ENCODE measurements at places on chromosomes 7 and 10. TPM values are rescaled to one million over a fixed set of nuclear protein-coding genes. Genes with fewer than 3 reads are reported as not detected.

DNA sequence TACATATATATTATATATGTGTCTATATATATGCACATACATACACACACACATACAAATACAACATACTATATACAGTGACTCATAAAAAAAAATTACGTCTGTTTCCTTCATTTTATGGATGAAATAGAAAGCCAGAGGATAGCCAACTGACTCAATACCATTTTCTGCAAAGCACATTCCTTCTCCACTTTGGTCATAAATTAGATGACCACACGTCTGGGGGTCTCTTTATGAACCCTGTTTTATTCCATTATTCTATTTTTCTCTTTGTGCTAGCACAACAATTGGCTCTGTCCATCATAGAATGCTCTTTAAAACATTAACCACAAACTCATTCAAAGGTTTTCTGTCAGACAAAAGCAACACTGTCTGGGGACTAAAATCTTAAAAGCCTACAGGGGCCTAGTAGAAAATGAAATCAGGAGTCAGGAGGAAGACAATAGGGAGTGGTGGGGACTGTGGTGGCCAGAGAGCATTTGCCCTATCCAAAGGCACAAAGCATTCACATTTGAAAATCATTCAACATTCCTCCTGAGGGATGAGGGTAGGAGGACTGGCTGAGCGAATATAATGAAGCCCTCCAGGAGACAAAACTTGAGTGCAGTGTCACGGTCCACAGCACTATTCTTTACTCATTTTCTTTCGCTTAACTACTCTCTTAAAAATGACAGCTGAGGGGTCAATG, 4.3 kb downstream of the CUBN start:
- H3K36me3 ChIP-seq, result no peaks in the 10 kb centered on the region
- no peak overlapping the region for H3K4me3 ChIP-seq
- H3K4me1 ChIP-seq, result no peaks in the 10 kb centered on the region
- peaks cover 9% of the 10 kb centered on the region for H3K27me3 ChIP-seq
- no peak for DNase-seq

DNA sequence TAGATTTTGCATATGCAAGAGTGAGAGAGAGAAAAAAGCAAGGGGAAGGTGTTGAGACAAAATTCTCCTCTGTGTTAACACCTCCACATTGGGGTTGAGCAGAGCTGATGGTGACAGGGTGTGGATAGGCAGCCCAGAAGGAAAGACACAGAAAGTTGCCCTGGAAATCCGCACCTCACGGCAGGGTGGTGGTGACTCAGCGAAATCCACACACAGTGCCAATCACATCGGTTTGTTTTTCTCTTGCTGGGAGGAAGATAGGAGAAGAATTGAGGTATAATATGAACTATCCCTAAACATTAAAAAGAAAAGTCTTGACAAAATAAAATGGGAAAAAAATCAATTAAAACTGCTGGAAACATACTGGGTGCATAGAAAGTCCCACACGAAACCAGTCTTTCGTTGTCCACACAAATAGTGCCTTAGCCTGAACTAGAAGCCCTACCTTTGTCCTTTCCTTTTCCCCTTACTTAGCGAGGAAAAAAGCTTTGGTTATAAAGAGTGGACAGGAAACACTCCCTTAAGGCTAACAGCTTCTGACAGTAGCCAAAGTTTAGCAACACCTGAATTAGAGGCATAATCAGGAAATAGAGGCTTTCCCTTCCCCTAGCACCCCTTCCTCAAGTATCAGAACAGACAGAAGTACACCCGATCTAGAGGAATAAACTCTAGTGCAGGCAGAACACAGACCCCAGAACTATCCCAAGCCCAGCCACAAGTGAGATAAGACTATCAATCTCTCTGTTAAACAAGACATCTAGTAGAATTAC, 39.2 kb upstream of the DNAJC1 start:
- H3K4me3 ChIP-seq, result no peak overlapping the region
- DNase-seq, result no peak
- H3K36me3 ChIP-seq, result no peaks in the 10 kb centered on the region

DNA sequence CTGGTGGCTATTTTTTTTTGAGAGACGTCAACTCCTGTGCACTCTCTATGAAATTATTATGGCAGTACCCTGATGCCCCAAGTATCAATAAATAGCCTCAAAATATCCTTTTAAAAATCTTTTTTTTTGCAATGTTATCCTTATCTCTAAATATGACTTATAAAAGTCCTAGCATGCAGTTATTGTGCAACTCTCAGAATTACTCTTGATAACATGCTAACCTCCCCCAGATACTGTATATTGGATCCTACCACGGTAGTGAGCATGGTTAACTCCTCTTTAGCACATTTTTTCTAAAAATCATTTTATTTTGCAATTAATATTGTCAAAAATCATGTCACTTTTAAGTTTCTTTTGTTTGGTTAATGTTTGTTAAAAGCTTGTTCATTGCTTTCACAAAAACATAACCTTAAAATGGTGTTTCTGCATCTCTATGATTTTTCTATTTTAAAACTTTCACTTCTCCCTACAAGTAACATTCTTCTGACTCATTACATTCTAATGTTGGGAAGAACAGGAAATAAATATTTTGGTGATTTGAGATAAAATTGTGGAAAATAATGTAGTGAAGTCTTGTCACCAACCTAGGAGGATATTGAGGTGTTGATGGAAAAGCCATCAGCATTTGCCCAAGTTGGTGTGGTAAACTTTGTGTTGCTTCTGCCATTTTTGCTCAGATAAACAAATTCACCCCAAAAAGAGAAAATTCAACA, 42.1 kb upstream of the ADRA2A start:
- no peak for DNase-seq
- H3K27me3 ChIP-seq, result no peaks in the 10 kb centered on the region
- H3K36me3 ChIP-seq, result peaks cover 13% of the 10 kb centered on the region

DNA sequence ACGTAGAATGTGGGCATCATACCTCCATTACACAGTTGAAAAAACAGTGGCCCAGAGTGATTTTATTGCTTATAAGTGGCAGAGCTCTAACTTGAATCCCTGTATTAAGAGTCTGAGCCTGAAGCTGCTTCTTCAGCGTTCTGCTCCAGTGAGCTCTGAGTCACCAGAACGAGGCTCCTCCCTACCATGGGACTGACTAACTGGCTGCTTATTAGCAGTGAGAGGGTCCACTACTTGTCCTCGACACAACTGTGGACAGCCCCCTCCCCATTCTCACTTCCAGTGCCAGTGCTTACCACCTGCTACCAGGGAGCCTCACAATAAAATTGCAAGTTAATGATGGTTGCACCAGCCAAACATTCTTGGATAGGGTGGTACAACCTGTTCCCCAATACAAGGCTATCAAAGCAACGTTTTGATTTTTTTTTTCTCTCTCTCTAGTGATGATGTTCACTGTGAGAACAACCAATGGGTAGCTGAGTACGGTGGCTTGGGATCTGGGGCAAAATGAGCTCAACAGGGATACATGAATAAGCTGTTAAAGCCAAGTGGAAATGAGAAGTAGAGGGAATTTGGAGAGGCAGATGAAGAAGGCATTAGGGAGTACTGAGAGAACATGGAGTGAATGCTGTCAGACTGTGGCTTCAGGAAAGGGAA, 2.7 kb upstream of the NRG3 start:
- H3K36me3 ChIP-seq, result peaks cover 2% of the 10 kb centered on the region
- peaks cover 8% of the 10 kb centered on the region for H3K4me1 ChIP-seq
- no peak overlapping the region for H3K27ac ChIP-seq
- H3K27me3 ChIP-seq, result peaks cover 39% of the 10 kb centered on the region

DNA sequence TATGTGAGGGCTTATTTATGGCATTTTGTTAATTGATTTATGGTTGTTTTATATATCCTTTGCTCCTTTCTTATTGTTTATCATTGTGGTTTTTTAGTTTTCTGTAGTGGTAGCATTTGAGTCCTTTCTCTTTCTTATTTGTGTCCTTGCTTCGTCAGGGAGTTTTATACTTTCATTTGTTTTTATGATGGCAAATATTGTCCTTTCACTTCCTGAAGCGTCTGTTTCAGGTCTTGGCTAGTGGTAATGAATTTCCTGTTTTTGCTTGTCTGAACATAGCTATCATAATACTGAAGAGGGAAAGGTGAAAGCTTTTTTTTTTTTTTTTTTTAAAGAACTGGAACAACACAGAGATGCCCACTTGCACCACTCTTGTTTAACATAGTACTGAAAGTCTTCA, 228.2 kb downstream of the ATRNL1 start:
- H3K27ac ChIP-seq, result no peak overlapping the region
- no peaks in the 10 kb centered on the region for H3K36me3 ChIP-seq
- DNase-seq, result no peak
- no peaks in the 10 kb centered on the region for H3K27me3 ChIP-seq

GRCh38 chr10:118764195-118764594, 9.4 kb upstream of the CACUL1 start:
- no peak overlapping the region for H3K4me3 ChIP-seq
- no peak for DNase-seq
- peaks cover 2% of the 10 kb centered on the region for H3K27me3 ChIP-seq
- H3K4me1 ChIP-seq, result no peaks in the 10 kb centered on the region
- H3K27ac ChIP-seq, result no peak overlapping the region

GRCh38 chr10:102133373-102134195, 744 bp downstream of the PPRC1 start:
- peak overlapping the region; percentile 94 for H3K27ac ChIP-seq
- peaks cover 29% of the 10 kb centered on the region for H3K4me1 ChIP-seq
- H3K27me3 ChIP-seq, result no peaks in the 10 kb centered on the region
- H3K4me3 ChIP-seq, result peak overlapping the region; percentile 95

DNA sequence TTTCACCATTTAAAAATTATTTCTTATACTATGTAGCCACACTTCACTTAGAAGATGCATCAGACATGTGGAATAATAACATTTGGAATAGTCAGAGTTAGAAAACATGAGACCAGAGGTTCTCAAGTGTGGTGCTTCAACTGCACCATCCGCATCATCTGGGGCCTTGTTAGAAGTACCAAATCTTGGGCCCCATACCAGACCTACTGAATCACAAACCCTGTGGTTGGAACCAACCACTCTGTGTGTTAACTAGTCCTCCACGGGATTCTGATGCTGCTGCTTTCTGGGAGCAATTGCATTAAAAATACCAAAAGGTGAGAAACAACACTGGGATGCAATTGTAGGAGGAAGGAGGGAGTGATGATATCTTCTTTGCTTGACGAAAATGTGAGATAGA, 125.2 kb downstream of the GNAT3 start:
- DNase-seq, result no peak
- H3K4me1 ChIP-seq, result no peaks in the 10 kb centered on the region
- no peak overlapping the region for H3K4me3 ChIP-seq
- H3K36me3 ChIP-seq, result no peaks in the 10 kb centered on the region
- H3K27ac ChIP-seq, result no peak overlapping the region

- DNase-seq, result no peak
- peaks cover 64% of the 10 kb centered on the region for H3K4me1 ChIP-seq
- H3K27ac ChIP-seq, result peak overlapping the region; percentile 94
- peaks cover 6% of the 10 kb centered on the region for H3K36me3 ChIP-seq
- H3K27me3 ChIP-seq, result no peaks in the 10 kb centered on the region
Observed at GRCh38 chr7:111029574-111030251, 61.2 kb upstream of the LRRN3 start.

DNA sequence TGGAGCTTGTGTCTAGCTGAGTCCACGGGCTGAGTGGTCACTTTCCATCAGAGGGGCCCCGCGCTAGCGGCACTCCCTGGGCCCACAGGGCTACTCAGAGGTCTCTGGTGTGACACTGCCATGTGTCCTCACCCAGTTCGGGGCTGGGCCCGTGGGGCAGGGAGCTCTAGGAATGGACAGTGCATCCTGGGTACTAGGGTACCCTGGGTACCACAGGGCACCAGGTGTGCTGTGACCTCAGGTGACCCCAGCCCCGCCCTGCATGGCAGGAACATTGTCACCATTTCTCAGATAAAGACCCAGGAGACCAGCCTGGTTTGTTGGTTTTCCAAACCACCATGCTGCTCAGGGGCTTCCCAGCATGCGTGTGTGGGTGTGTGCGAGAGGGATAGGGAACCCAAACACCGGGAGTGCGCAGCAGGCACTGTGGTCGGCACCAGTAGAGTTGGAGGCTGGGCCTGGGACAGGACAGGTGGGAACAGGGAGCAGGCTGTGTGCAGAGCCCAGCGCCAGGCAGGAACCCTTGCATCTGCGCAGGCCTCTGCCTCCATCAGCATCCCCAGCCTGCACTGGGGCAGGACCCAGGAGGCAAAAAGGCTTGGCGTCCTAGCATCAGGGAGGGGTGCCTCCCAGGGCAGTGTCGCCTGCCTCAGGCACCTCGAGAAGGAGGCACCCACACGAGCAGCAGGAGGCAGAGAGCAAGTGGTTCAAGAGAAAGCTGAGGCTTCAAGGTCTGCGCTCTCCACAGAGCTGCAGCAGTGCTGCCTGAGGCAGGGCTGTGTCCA, 19.4 kb upstream of the CSGALNACT2 start:
- DNase-seq, result no peak
- peaks cover 49% of the 10 kb centered on the region for H3K4me1 ChIP-seq
- H3K27me3 ChIP-seq, result no peaks in the 10 kb centered on the region
- no peaks in the 10 kb centered on the region for H3K36me3 ChIP-seq
- H3K4me3 ChIP-seq, result no peak overlapping the region

The BCL7B gene
- total RNA-seq, result 80.6 TPM

The VIPR2 gene
- total RNA-seq, result 0.70 TPM

The EPO gene
- not detected for total RNA-seq

The PODXL gene
- 0.75 TPM for total RNA-seq

The NME8 gene
- total RNA-seq, result not detected

The EXOSC1 gene
- 57.1 TPM for total RNA-seq

The CCL24 gene
- not detected for total RNA-seq

The STEAP1B gene
- total RNA-seq, result not detected
